ENCODE measurements at places on chromosomes 2 and 18. TPM values are rescaled to one million over a fixed set of nuclear protein-coding genes. Genes with fewer than 3 reads are reported as not detected.
A peak's percentile ranks its signal among the peaks of the same experiment; 100 is the strongest.

DNA sequence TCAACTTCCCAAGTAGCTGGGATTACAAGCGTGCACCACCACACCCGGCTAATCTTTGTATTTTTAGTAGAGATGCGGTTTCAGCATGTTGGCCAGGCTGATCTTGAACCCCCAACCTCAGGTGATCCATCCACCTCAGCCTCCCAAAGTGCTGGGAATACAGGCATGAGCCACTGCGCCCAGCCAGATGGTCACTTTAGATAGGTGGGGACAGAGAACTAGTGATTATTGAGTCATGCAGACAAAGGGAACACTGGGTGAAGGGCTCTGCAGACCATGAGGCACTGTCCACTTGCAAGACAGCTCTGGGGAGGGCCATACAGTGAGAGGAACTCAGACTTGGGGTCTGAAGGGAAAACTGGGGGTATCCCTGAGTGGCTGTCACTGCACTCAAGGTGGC, 58.4 kb upstream of the POMC start:
- no peak overlapping the region for H3K4me3 ChIP-seq
- peaks cover 8% of the 10 kb centered on the region for H3K36me3 ChIP-seq
- no peak overlapping the region for H3K27ac ChIP-seq
- H3K4me1 ChIP-seq: peaks cover 27% of the 10 kb centered on the region

DNA sequence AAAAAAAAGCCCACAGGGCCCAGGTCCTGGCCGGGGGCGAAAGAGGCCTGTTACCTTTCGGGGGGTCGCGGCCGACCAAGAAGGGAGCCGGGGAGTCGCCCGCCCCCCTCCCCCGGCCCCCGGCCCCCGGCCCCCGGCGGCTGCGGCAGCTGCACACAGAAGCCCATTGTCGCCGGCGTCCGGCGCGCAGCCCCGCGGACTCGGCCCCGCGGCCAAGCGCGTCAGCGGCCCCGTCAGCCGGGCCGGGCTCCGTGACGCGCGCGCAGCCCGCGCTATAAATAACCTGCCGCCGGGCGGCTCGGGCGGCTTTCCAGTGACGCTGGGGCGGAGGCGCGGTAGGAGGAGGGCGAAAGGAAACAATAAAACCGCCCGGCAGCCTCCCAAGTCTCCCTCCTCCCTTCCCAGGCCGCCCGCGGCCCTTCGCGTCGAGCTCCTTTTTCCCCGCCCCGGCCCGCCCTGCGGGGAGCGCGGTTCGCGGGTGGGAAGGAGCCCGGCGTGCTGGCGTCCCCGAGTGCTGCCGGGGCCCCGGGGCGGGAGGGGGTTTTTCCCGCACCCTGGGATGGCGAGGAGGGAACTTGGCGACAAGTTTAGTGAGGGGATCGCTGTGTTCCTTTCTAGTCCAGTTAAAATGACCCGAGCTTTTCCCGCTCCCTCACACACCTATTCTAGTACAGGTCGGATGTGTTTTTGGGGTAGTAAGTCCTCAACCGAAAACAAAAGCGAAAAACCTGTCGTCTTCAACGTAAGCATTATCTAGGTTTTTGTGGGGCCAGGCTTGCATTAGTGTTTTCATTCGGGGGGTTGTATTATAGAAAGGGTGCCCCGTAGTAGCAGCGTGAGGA, 10.0 kb upstream of the NR4A2 start:
- H3K27ac ChIP-seq: peak overlapping the region; percentile 100
- H3K4me3 ChIP-seq: peak overlapping the region; percentile 91
- no peaks in the 10 kb centered on the region for H3K36me3 ChIP-seq
- H3K27me3 ChIP-seq: no peaks in the 10 kb centered on the region
- no peaks in the 10 kb centered on the region for H3K4me1 ChIP-seq

- H3K4me1 ChIP-seq: peaks cover 15% of the 10 kb centered on the region
- H3K36me3 ChIP-seq: no peaks in the 10 kb centered on the region
- no peak for DNase-seq
- peaks cover 5% of the 10 kb centered on the region for H3K27me3 ChIP-seq
- no peak overlapping the region for H3K27ac ChIP-seq
Measured at GRCh38 chr2:109166811-109167210, 37.8 kb downstream of the SH3RF3 start.

DNA sequence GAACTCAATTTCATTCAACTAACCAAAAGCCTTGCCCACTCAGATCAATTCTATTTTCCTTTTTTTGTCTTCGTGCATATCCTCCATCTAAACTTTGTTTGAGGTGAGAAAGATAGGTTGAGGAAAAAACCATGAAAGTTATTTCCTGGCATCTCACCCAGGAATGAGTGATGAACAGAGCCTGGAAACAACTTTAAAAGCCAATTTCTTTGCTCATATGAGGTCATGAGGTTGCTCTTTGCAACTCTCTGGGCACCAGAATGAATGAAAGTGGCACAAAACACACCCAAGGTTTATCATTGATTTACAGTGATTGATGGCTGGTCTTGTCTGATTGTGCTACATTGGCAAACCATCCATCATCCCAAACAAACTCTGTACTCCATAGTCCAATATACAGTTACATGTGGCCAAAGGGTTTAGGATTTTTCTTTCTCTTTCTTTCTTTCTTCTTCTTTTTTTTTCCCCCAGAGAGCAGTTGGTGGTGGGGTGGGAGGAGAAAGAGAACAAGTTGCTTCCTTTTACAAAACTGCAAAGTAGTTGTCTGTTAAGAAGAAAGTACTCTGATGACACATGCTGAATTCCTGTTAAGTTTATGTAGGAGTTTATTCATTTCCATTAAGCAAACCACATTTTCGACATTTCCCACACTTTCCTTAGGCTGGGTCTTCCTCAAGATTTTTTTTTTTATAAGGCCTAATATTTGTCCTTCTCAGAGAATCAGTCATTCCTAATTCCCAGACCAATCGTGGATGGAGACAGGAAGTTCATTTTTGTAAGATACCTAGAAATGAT, 575.9 kb upstream of the ZEB2 start:
- H3K27ac ChIP-seq: no peak overlapping the region
- H3K27me3 ChIP-seq: no peaks in the 10 kb centered on the region
- no peaks in the 10 kb centered on the region for H3K36me3 ChIP-seq
- no peaks in the 10 kb centered on the region for H3K4me1 ChIP-seq
- H3K4me3 ChIP-seq: no peak overlapping the region
- DNase-seq: no peak

DNA sequence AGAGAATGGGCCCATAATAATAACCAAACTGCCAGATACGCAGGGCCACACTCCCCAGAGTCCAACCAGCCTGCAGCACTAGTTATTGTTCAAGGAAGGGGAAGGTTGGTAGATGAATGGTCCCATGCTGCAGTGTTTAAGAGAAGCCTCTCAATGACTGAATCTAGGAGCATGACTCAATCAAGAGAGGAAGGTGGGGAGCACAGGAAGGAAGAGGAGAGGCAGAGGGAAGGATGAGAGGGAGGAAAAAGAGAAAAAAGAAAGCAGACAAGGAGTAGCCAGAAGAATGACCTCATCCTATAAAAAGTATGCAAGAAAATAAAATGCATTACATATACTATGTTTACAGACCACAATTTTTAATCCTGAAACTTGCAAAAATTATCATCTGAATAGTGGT, 174.5 kb downstream of the TCF4 start:
- no peak overlapping the region for H3K4me3 ChIP-seq
- H3K27me3 ChIP-seq: no peaks in the 10 kb centered on the region
- peaks cover 8% of the 10 kb centered on the region for H3K4me1 ChIP-seq

- no peak overlapping the region for H3K27ac ChIP-seq
- H3K27me3 ChIP-seq: no peaks in the 10 kb centered on the region
- no peak for DNase-seq
- H3K4me1 ChIP-seq: no peaks in the 10 kb centered on the region
- H3K4me3 ChIP-seq: no peak overlapping the region
- H3K36me3 ChIP-seq: no peaks in the 10 kb centered on the region
Measured at GRCh38 chr2:21800356-21800755, 676.6 kb downstream of the TDRD15 start.

PLCL1 gene
- total RNA-seq: 13.4 TPM

Data from muscle of leg (tissue), 16 donors.